Occipital lobe (tissue), 3 donors: ENCODE measurements at places on chromosomes 12 and 14.

DNA sequence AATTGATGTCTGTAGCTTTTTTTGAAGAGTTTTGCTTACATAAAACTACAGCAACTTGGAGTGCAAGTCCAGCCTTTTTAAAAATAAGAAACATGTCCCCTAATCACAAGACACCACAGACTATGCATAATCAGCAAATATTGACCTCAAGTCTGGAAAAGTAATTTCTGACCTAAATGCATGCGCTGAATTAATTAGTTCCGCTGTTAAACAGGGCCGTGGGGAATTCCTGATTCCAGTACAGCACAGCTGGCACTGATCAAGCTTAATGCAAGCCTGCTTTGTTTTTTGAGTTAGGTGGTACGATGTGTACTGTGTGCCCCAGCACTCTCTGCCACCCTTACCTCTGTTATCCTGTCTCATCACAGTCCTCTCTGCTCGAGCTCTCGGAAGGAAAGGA is 9.2 kb downstream of the MLH3 start:
- DNase-seq: no peak

DNA sequence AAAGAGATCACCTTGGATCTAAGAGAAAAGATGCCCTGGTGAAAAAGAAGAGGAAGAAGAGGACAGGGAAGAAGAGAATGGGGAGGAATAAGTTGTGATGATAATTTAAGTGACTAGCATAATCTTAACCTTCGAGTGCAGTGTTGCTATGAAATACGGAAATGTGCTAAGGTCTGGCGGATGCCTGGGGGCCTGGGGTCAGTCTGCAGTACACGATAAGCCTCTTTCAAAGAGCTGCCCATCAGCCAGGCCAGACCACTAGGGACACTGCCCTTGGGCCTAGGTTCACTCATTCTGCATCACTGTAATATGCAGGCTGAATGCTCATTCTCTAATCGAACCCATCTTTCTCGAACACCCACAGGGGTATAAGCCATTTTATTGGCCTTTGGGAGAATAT is 83.4 kb downstream of the PLEKHG3 start:
- DNase-seq: no peak

DNA sequence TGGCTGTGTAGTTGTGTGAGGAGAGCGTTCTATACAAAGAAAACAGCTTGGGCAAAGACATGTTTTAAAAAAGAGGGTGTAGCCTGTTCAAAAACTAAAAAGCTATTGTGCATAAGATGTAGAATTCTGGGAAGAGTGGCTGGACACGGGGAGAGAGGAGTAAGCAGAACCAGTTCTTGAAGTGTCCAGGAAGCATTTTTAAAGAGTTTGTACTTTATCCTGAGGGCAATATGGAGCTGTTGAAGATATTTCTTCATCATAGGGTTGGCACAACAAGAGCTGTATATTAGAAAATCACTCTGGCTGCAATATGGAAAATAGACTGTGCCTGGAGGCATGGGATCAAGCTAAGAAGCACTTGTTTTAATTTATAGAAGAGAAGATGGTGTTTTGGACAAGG is 458.9 kb upstream of the LMO3 start:
- no peak for DNase-seq

- no peak for DNase-seq
Measured at GRCh38 chr12:16330560-16330959, 16.9 kb upstream of the MGST1 start.

GRCh38 chr14:96625426-96625985 is 123.3 kb downstream of the PAPOLA start:
- no peak for DNase-seq

DNA sequence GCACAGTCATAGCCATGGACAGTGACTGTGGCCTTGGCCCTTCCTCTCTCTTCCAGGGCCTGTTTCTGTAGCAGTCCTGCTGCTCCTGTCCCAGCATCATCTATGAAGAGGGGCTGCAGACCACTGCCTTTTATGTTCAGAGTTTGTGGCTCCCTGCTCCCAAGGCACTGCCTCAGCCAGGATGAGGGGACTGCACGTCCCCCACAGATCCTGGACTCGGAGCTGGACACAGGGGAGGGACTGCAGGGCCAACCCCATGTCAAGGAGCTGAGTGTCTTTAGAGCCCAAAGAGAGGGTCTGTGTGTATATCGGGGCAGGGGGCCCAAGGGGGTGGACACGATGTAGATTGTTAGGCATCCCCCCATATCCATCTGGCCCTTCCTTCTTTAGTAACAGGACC is 60.6 kb upstream of the DIO3 start:
- DNase-seq: no peak
